ENCODE measurements at places on chromosomes 7 and 10.

- no peak for DNase-seq
Observed at GRCh38 chr7:47196106-47196645, 385.7 kb downstream of the TNS3 start.

GRCh38 chr7:103123529-103123928 is 25.4 kb downstream of the NAPEPLD start:
- no peak for DNase-seq

DNA sequence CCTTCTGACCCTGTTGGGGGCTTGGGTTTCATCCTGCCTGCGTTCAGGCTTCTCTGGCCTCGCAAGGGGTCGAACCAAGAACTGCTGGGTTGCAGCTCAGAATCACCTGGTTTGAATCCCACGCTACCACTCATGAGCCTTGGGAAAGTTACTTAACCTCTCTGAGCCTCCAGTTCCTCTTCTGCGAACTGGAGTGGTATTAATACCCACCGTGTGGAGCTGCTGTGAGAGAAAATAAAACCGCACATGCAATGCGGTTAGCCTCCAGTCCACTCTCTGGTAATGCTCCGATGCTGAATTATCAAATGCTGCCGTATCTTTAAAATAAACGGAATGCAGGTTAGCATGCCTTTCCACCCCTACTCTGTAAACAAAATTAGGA is 171.9 kb downstream of the ARHGAP12 start:
- no peak for DNase-seq

- no peak for DNase-seq
Observed at GRCh38 chr10:12661671-12662070, 312.3 kb downstream of the CAMK1D start.

DNA sequence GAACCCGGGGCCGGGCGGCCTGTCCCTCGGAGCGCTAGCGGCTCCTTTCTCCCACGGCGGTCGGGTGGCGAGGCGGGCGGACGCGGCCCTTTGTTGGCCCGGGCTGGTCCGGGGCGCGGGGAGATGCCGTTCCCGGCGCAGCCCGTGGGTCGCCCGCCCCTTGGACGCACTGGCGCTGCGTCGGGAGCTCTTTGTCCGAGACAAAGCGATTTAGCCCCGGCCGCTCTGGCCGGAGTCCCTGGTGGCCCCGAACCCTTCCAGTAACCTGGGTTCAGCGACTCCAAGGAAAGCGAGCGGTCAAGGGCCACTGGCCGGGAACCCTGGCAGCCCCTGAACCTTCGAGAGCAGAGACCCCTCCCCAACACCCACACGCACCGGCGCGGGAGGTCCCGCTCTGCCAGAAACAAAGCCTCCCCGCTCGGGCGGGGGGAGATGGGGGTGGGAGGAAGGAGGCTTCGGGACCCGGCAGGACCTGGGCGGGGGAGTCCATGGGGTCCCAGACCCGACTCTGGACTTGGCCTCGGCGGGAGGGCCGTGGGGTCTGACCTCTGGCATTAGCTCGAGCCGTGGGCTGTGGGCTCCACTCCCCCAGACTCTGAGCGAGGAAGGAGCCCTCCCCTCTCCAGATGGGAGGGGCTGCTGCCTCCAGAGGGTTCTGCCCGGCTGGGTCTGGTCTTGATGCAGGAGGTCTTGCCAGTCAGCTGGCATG is 836 bp downstream of the DPYSL4 start:
- no peak for DNase-seq
